ENCODE measurements at places on chromosomes 2 and 18.

DNA sequence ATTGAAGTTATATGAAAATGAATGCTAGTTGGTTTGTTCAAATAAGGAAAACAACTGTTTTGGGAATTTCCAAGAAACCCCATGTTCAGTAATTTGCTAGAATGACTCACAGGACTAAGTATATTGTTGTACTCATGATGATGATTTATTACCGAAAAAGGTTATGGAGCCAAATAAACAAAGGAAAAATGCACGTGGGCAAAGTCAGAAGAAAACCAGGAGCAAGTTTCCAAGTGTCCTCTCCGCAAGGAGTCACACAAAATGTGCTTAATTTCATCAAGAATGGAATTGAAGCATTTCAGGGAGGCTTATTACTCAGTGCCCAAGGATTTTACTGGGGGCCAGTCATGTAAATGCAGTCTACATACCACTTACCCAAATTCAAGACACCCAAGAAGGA is 1652.4 kb upstream of the TMEFF2 start:
- DNase-seq: no peak

DNA sequence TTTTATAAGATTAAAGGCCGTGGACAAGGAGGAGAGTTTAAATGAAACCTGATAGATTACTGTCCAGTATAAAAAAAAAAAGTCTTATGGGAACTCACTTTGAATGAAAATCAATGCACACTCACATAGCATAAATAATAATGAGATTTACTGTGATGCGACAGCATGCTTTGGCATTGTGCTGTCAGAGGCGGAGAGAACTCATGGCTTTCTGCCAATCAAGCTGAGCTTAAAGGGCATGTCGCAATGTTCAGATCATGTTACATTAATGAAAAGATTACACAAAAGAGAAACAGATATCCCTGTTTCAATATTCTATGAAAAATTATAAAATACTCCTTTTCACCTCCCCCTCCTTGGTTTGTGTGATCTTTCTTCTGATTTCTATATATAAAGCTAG is 310.8 kb downstream of the ERBB4 start:
- DNase-seq: no peak

DNA sequence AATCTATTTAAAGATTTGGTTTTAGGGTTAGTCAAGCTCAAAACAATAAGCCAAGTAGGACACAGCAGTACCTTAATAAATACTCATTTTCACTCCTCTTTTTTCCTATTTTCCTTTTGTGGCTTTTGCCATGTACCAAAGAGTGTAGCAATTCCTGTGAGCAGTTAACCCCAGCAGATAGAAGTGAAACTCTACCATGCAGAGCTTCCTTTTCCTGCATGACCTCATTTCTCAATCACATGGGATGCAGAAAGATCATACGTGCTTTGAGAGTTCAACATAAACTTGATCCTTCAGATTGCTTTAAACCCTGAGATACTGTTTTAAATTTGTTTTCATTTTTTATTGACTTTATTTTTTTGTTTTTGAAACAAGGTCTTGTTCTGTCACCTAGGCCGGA is 99.1 kb upstream of the ARHGAP15 start:
- DNase-seq: no peak

GRCh38 chr18:73043211-73043610 is 175.4 kb upstream of the NETO1 start:
- no peak for DNase-seq

DNA sequence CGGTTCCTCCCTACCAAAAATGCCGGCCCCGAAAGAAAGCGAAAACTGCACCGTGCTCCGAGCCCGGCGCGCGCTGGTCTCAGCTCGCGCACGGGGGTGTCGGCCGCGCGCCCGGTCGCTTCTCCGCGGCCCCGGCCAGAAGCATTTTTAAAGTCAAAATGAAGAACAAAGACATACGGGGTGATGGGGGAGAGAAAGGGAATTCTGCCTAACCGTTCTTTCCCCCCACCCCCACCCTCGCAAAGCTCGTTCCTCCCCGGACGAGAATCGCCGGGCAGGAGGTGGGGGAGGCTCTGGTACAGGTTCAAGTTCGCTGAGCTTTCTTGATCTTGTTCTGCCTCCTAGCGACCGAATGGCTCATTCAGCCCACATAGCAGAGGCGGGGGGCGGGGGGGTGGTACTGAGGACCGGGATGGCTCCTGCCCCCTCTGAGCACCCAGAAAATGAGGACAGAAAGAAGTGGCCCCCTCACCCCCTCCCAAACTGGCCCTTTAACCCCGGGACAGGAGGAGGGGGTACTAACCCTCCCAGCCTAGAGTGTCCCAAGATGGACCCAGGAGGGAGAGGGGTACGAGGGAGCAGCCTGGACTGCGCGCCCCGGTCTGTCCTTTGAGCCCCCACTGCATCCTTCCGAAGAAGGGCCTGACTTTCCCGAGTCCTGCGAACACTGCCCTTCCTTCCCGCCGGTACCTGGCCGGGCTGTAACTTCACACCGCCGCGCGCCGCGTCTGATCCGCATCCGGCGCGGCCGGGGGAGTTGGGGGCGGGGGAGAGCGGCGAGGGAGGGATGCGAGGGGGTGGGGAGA is 3.1 kb downstream of the BCL11A start:
- DNase-seq: no peak

DNA sequence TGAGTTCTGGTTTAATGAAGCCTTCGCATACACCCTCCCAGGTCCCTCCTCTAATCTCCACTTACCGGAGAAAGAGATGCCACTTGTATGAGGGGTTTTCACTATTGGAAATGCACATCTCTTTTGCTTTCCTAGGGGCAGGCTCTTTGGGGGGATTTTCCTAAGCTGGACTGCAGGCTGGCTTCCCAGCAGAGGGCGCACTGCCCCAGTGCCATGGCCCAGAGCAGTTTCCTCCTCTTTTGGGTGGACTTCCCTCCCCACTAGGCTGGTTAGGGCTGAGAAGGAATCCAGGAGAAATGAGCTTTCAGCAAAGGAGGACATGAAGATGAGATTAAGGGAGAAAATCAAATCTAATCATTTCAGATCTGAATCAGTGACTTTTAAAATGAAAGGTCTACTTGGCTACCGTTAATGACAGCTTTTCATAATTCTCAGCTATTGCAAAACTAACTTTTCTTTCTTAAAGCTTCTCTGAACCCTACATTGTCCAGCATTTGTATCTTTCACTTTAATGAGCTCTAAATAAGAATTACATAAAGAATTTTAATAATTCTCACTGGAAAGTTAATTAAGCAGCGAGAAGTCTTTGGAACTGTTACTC is 784.1 kb upstream of the FANCL start:
- no peak for DNase-seq

- no peak for DNase-seq
These were observed 194.2 kb upstream of the PKDCC start for GRCh38 chr2:41853427-41854191.

GRCh38 chr18:49015886-49016647 is 65.3 kb upstream of the SMAD7 start:
- DNase-seq: no peak

- DNase-seq: no peak
These were observed 71.4 kb upstream of the LAPTM4A start for GRCh38 chr2:20122864-20123263.

GRCh38 chr2:227025510-227025909 is 138.5 kb downstream of the COL4A4 start:
- no peak for DNase-seq

DNA sequence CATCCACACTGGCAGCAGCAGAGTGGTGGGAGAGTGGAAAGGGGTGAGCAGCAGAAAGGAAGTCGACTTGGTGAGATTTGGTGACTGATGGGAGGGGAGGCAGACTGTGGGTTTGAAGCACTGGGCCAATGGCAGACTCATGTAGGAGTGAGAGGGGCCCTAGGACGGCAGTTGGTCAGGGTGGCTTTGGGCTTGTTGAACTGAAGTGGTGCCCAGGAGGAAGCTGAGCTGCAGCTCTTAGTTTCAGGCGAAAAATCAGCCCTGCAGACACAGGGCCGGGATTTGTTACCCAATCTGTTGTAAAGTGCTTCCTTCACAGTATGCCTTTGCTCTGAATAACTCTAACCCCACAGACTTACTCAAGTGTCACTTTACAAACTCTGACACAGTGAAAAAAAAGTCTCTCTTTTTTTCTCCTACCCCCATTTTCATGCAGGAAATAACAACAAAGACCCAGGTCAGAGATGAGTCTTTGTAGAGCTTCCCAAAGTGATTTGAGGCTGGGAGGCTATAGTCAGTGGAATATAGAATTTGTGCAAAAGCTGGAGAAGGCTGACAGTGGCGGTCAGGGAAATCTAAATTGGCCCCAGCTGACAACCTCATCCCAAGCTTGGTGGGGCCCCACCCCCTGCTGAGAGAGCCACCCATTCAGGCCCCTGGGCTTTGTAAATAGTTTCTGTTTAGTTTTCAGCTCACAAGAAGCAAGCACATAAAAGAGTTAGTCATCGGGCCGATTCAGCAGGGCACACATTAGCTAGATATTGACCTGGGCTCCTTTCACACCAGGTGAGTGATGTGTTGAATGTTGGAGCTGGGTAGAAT is 226.9 kb downstream of the VAPA start:
- no peak for DNase-seq

DNA sequence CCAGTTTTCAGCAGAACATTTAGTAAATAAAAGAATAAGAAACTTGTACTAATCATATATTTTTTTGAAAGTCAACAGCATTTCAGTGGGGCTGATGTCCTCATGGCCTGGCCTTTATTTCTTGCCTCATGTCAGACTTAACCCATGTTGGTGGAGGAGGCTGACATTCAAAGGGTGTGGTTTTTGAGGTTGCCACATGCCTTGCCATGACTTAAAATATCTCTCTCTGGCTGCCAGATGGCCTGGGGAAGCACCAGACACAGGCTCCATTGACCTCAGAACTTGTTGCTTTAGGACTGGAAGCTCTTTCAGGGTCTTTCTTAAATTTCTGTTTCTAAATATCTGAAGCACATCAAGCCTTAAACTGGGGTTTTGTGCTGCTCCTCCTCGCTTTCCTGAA is 32.5 kb upstream of the CD28 start:
- DNase-seq: no peak

- DNase-seq: no peak
These were observed 1125.5 kb downstream of the BCL11A start for GRCh38 chr2:59427980-59428379.

DNA sequence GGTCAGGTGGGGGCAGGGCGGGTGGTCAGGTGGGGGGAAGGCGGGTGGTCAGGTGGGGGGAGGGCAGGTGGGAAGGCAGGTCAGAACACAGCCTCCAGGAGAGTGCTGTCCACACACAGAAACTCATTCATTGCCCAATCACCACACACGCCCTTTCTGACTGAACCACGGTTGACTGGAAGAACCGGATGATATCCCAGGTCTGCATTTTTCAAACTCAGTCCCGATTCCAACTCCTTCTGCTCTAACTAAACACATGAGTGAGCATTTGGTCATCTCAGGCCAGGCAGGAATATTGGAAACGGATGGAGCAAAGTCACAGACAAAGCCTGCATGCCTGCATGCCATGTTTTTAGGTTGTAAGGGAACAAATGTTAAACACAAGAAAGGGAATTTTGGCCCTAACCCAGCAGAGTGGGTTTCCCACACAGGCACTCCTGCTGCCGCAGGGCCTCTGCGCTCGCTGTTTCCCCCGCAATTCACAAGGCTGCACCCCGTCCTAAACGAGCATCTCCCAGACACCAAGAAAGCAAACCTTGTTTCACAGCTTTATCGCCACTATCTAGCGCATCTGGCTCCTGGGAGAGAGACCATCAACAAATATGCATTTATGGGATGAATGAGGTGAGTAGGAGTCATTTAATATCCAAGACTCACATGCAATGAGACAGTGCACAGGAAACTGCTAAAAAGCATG is 100.1 kb downstream of the ZNF516 start:
- DNase-seq: no peak

DNA sequence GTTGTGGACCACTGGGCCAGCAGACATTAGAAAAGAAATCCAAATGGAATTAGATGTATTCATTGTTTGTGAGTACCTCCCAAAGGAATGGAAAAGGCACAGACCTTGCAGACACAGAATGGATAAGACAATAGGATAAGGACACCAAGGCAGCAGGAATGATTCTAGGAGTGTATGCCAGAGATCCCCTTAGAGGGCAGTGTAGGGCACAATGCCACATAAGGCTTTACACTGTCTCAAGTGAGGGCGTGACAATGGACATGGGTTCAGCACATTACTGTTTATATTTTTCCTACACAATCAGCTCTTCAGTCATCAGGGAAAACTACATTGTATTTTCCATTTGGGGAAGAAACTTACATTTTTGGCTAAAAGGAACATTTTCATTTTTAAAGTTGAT is 250.9 kb downstream of the PTH2R start:
- no peak for DNase-seq

DNA sequence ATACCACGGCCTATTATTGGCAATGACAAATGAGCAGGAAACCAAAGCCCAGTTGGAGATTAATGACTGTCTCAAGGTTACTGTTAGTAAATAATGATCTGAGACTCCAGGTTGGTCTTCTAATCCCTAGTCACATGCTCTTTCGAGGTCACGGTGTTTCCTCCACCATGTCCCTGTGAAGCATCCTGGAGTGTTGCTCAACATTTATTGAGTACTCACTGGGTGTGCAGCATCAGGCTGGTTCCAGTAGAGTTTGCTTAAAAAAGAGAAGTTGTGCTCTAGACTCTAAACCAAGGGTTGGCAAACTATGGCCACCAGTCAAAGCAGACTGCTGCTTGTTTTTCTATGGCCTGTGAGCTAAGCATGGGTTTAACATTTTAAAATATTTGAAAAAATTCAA is 263.8 kb upstream of the ATP5MC3 start:
- DNase-seq: no peak

GRCh38 chr2:169363560-169364150 is 1.3 kb upstream of the LRP2 start:
- DNase-seq: no peak

DNA sequence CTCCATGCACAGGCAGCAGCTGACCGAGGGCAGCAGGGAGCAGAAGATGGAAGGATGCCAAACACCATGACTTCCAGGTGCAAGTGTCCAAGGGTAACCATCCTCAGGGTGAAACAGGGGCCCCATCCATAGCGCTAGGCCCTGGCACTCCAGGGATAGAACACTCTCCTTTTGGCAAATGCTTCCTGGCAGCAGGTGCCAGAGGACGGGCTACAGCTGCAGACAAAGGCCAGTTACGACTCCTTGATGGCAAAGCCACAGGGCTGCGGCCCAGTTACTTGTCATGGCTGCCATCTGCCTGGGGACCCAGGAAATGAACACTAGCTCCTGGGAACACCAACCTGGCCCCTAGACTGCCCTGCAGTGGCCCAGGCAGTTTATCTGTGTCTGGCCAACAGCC is 178.8 kb downstream of the TMEM163 start:
- no peak for DNase-seq
